ENCODE measurements at places on chromosomes 16 and 17. TPM values are rescaled to one million over a fixed set of nuclear protein-coding genes. Genes with fewer than 3 reads are reported as not detected.
A peak's percentile ranks its signal among the peaks of the same experiment; 100 is the strongest.

GRCh38 chr16:85612191-85612800 lies 826 bp upstream of the GSE1 start:
- no peaks in the 10 kb centered on the region for H3K27me3 ChIP-seq
- peak; percentile 58 for DNase-seq
- peak overlapping the region; percentile 53 for H3K4me3 ChIP-seq
- no peaks in the 10 kb centered on the region for H3K36me3 ChIP-seq
- H3K4me1 ChIP-seq = peaks cover 77% of the 10 kb centered on the region

DNA sequence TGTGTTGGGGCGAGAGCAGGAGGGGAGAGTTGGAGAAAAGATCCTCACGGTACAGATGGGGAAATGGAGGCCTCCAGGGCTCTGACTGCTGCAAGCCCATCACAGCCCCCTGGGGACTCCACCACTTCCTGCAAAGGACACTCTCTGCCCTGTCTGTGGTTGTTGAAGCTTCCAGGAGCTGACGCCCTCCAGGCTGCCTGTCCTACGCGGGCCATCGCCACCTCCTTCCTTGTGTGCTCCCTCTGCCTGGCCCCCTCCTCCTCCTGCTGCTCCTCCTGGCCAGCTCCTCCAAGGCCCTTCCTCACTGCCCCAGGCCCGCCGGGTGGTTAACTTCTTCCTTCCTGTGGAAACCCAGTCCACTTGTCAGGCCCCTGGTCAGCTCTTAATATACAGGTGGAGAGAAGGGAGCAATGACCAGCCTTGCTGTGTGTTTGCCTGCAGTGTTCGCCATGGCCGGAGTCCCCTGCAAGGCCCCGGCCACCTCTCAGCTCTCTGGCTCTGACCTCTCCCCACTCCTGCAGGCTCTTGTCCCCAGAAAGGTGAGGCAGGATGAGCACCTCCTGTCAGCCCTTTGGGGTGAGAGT lies 18.4 kb upstream of the STAC2 start:
- H3K4me1 ChIP-seq = no peaks in the 10 kb centered on the region
- H3K4me3 ChIP-seq = no peak overlapping the region
- H3K27ac ChIP-seq = no peak overlapping the region
- no peak for DNase-seq
- H3K36me3 ChIP-seq = no peaks in the 10 kb centered on the region
- H3K27me3 ChIP-seq = no peaks in the 10 kb centered on the region

- H3K4me3 ChIP-seq = no peak overlapping the region
- H3K27me3 ChIP-seq = no peaks in the 10 kb centered on the region
- H3K4me1 ChIP-seq = no peaks in the 10 kb centered on the region
- no peak overlapping the region for H3K27ac ChIP-seq
- no peaks in the 10 kb centered on the region for H3K36me3 ChIP-seq
- DNase-seq = peak; percentile 14
These were observed 358.3 kb downstream of the SEC14L1 start for GRCh38 chr17:77498791-77499698.

DNA sequence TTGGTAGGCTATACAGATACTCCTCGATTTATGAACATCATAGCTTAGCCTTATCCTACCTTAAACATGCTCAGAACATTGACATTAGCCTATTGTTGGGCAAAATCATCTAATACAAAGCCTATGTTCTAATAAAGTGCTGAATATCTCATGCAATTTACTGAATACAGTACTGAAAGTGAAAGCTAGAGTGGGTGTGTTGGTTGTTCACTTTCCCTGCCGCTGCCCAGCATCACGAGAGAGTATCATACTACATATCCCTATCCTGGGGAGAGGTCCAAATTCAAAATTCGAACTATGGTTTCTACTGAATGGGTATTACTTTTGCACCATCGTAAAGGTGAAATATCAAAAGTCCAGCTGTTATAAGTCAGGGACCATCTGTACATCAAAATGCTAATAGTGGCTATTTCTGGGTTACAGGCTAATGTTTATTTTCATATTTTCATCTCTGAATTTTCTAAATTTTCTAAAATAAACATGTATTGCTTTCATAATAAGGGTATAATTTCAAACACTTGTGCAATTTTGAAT lies 54.5 kb downstream of the NACA2 start:
- no peak overlapping the region for H3K4me3 ChIP-seq
- no peak overlapping the region for H3K27ac ChIP-seq
- no peaks in the 10 kb centered on the region for H3K4me1 ChIP-seq
- no peak for DNase-seq

DNA sequence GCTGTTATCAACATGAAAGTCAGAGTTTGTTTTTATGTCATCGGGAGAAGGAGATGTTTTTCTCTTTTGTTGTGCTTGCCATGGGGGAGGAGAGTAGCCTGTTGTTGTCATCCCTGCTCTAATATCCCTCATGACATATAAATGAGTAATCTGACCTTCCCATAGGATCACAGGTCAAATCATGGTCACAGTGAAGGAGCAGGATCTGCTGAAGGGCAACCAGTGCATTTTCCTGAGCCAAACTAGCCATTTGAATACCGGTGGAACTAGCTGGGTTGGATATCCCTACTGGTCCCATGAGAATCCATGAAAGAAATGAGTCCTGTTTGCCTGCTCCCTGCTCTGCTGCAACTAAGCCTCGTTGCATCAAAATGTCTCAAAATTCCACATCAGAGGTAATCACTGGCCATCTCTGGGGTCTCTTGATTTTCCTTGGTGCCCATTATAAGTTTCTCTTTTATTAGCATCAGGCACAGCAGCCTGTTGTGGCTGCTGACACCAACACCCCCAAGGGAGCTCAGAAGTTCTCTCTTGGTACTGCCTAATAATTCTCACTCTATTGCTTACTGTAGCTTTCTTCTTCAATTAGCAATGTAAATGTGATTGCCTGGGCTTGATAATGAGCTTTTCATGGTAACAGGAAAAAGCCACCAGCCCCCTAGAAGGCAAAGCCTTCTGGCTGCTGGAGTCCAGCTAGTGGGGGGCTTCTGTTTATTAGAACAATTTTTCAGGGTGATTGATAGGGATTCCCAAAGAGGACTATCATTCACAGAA lies 211.4 kb upstream of the ERCC4 start:
- H3K27ac ChIP-seq = no peak overlapping the region
- no peaks in the 10 kb centered on the region for H3K27me3 ChIP-seq
- no peak for DNase-seq
- no peaks in the 10 kb centered on the region for H3K36me3 ChIP-seq

DNA sequence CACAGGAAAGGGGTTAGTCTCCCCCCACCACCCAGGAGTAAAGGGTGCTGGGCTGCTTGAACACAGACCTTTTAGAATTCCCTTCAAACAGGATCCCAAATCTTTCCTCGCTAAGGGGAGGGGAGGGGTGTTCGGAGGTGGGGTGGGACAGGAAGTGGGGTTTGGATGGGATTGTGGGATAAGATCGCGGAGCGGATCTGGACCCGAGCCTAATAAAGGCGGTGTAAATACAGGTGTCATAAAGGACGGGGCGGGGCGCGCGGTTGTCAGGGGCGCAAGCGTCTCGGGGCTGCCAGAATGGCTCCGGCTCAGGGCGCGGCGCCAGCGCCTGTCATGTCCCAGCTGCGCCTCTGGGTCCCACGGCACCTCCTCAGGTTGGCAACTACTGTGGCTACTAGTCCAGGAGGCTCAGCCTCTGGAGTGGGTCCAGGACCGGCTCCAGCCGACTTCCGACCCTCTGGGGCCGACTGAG lies 59.8 kb upstream of the FBXO47 start:
- no peak overlapping the region for H3K27ac ChIP-seq
- peaks cover 11% of the 10 kb centered on the region for H3K4me1 ChIP-seq
- no peaks in the 10 kb centered on the region for H3K36me3 ChIP-seq
- DNase-seq = peak; percentile 69
- H3K27me3 ChIP-seq = no peaks in the 10 kb centered on the region
- H3K4me3 ChIP-seq = peak overlapping the region; percentile 58

- H3K36me3 ChIP-seq = no peaks in the 10 kb centered on the region
- H3K4me1 ChIP-seq = no peaks in the 10 kb centered on the region
- no peak overlapping the region for H3K27ac ChIP-seq
- no peak overlapping the region for H3K4me3 ChIP-seq
- no peak for DNase-seq
- no peaks in the 10 kb centered on the region for H3K27me3 ChIP-seq
These were observed 3.0 kb downstream of the KRT38 start for GRCh38 chr17:41437769-41438168.

DNA sequence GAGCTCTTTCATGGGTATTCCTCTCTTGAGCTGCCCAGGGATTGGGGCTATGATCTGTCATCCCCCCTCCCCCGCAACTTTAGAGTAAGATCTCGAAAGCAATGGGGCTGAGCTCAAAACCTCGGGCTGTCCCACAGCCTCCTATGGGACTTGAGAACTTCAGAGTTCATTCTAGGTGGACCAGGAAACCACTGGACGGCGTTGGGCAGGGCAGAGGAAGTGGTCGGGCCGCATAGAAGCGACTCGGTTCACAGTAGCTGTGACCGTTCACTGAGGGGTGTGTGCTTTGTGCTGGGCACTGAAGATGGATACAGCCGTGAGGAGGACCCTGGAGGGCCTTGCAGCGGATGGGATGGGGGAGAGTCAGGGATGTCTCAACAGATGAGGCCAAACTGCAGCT lies 292.0 kb downstream of the CPPED1 start:
- no peaks in the 10 kb centered on the region for H3K4me1 ChIP-seq
- no peak overlapping the region for H3K27ac ChIP-seq
- H3K36me3 ChIP-seq = no peaks in the 10 kb centered on the region
- H3K27me3 ChIP-seq = no peaks in the 10 kb centered on the region
- no peak overlapping the region for H3K4me3 ChIP-seq

GRCh38 chr16:87046235-87046634 lies 271.0 kb downstream of the C16orf95 start:
- peaks cover 15% of the 10 kb centered on the region for H3K4me1 ChIP-seq
- H3K27me3 ChIP-seq = no peaks in the 10 kb centered on the region
- H3K27ac ChIP-seq = no peak overlapping the region
- no peak overlapping the region for H3K4me3 ChIP-seq

DNA sequence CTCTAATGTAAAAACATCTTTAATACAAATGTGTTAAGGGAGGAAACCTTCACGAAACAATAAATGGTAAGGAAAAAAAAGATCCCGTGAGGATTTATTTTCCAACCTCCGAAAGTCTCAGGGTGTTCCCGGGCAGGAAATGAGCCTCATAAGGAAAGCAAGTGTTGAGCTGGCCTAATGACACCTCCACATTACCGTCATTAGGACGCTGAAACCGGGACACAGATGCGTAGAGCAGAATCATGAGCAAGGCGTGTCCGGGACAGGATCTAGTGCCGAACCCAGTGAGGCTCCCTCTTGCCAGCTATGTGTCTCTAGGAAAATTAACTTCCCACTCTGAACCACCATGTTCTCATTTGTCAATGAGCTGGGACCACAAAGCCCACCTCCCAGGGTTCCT lies 22.7 kb upstream of the CYTH1 start:
- no peak overlapping the region for H3K4me3 ChIP-seq
- H3K36me3 ChIP-seq = no peaks in the 10 kb centered on the region
- peak; percentile 50 for DNase-seq
- H3K4me1 ChIP-seq = no peaks in the 10 kb centered on the region

GRCh38 chr17:44067545-44067940 lies 1.1 kb upstream of the LSM12 start:
- H3K36me3 ChIP-seq = no peaks in the 10 kb centered on the region
- H3K4me3 ChIP-seq = peak overlapping the region; percentile 88
- no peaks in the 10 kb centered on the region for H3K27me3 ChIP-seq
- DNase-seq = no peak
- H3K4me1 ChIP-seq = peaks cover 27% of the 10 kb centered on the region

DNA sequence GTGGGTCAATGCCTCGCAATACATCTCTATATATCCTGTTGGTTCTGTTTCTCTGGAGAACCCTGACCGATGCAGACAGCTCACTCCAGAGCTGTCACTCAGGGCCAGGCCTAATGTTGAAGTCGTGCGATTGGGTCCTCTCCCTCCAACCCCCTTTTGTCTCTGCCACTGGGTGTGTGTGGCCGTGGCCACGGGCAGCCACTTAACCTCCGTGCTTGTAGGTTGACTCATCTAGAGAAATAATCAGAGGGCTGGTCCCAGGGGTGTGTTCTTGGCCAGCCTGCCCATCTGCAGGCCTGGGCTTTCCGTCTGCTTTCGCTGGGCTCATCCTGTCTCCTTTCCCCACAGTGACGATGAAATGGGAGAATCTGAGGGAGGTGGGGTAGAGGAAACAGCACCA lies 7.4 kb downstream of the ADAD2 start:
- no peak for DNase-seq
- H3K36me3 ChIP-seq = no peaks in the 10 kb centered on the region
- no peak overlapping the region for H3K4me3 ChIP-seq
- H3K4me1 ChIP-seq = no peaks in the 10 kb centered on the region

- no peak for DNase-seq
These were observed 213.6 kb upstream of the CDH5 start for GRCh38 chr16:66152823-66153393.

- peak overlapping the region; percentile 41 for H3K4me3 ChIP-seq
- H3K4me1 ChIP-seq = peaks cover 5% of the 10 kb centered on the region
- no peak for DNase-seq
- no peaks in the 10 kb centered on the region for H3K36me3 ChIP-seq
- no peak overlapping the region for H3K27ac ChIP-seq
These were observed 386.1 kb downstream of the SEC14L1 start for GRCh38 chr17:77526728-77527350.

DNA sequence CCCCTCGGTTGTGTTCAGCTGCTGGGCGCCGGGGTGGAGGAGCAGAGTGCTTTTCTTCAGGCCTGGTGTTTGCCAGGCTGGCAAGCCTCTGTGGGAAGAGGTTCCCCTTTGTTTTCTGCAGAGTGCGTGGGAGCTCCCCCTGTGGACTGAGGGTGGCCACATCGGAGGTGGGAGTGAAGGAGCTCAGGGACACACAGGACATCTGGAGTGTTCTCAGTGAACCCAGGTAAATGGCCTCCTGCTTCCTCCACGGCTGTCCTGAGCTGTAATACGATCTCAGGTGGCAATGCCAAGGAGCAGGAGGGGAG lies 39.2 kb upstream of the IRF8 start:
- no peak overlapping the region for H3K4me3 ChIP-seq
- no peaks in the 10 kb centered on the region for H3K4me1 ChIP-seq
- no peaks in the 10 kb centered on the region for H3K36me3 ChIP-seq
- no peaks in the 10 kb centered on the region for H3K27me3 ChIP-seq

DNA sequence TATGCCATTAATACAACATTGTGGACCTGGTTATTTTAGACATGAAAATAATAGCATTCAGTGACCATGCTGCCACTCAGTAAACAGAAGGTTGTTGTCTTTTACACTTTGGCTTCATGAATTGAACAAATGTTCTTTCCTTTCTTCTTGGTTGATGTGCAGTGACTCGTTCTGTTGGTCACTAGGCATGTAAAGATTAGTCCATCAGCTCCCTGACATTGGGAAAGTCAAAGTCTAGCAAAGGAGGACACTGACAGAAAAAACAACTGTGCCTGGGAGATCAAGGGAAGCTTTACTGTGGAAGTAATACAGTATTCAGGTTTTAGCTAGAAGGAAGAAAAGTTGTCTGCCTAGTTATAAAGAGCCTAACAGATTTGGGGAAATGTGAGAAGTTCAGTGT lies 6.9 kb downstream of the KCNJ16 start:
- H3K27me3 ChIP-seq = no peaks in the 10 kb centered on the region
- no peaks in the 10 kb centered on the region for H3K36me3 ChIP-seq

GRCh38 chr17:60618080-60618479 lies 18.1 kb downstream of the PPM1D start:
- no peaks in the 10 kb centered on the region for H3K4me1 ChIP-seq
- no peak overlapping the region for H3K4me3 ChIP-seq
- H3K36me3 ChIP-seq = no peaks in the 10 kb centered on the region

PLA2G10 gene
- 4.5 TPM for total RNA-seq

KRT24 gene
- not detected for total RNA-seq

MPV17L gene
- total RNA-seq = 9.5 TPM

CDC6 gene
- 12.4 TPM for total RNA-seq

MSLN gene
- total RNA-seq = 1.5 TPM

SCARF1 gene
- 9.3 TPM for total RNA-seq

CORO6 gene
- total RNA-seq = 11.7 TPM

EEF2K gene
- 11.1 TPM for total RNA-seq

MAPT gene
- total RNA-seq = 5.0 TPM

DHRS7C gene
- 0.79 TPM for total RNA-seq

Measured in testis (tissue), 5 donors.